Non-pigmented ciliary epithelial cell (primary cell): ENCODE measurements at places on chromosomes 1 and 21.

- no peak for DNase-seq
Observed at GRCh38 chr1:227322376-227322775, 4.1 kb upstream of the CDC42BPA start.

GRCh38 chr1:98086156-98086555 lies 165.3 kb upstream of the DPYD start:
- DNase-seq = peak; percentile 70

- no peak for DNase-seq
Observed at GRCh38 chr1:201933840-201934430, 12.4 kb downstream of the LMOD1 start.

GRCh38 chr1:20381961-20382360 lies 91.3 kb downstream of the VWA5B1 start:
- DNase-seq = no peak

GRCh38 chr1:183291802-183292514 lies 105.9 kb downstream of the LAMC2 start:
- DNase-seq = no peak

- DNase-seq = no peak
Observed at GRCh38 chr1:213724640-213725536, 262.9 kb upstream of the PROX1 start.

DNA sequence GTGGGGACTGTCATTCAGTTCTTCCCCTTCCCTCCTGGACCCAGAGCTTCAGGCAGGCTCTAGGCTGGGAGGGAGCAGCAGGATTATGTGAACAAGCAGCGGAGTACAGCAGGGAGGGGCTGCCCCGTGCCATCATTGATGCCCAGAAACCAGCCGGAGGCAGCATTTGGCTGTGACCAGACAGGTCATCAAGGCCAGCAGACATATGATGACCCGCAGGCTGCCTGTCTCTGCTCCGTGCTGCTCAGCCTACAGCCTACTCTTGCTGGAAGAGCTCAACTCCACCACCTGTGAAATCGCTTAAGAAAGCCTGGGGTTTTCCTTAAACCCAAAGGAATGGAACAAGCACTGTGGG lies 4.9 kb downstream of the KLHL21 start:
- no peak for DNase-seq

DNA sequence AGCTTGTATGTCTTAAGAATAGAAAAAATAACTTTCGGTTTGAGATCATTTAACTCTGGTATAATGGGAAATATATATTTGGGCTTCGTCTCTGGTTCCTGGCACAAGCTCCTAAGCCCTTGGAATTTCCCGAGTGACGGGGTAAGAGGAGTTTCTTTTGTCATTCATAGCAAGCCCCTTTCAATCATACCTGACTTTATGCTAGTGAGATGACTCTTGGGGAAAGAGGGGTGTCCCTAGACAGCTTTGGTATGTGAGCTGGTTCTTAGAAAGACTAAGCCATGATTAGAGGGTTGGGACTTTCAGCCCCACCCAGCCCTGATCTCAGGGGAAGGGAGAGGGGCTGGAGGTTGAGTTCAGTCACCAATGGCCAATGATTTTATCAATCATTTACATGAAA lies 13.9 kb upstream of the MTARC1 start:
- no peak for DNase-seq

- DNase-seq = no peak
Observed at GRCh38 chr21:38888991-38889561, 83.3 kb downstream of the ETS2 start.

DNA sequence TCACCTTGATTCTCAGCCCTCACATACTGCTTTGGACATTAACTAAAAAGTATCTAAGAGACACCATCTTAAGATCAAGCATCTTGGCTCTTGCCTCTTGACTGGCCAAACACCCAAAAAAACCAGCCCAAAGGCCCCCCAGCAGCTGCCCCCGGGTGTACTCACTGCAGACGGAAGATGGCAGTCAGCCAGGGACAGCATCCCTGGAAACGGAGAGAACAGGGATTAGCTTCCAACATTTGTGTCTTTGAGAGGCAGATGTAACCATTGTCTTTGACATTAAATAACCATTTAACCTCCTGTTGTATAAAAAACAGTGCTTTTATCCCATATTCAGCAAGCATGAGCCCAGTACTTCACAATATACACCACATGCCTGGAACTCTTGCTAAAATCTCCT lies 11.3 kb downstream of the TMEM63A start:
- DNase-seq = no peak

DNA sequence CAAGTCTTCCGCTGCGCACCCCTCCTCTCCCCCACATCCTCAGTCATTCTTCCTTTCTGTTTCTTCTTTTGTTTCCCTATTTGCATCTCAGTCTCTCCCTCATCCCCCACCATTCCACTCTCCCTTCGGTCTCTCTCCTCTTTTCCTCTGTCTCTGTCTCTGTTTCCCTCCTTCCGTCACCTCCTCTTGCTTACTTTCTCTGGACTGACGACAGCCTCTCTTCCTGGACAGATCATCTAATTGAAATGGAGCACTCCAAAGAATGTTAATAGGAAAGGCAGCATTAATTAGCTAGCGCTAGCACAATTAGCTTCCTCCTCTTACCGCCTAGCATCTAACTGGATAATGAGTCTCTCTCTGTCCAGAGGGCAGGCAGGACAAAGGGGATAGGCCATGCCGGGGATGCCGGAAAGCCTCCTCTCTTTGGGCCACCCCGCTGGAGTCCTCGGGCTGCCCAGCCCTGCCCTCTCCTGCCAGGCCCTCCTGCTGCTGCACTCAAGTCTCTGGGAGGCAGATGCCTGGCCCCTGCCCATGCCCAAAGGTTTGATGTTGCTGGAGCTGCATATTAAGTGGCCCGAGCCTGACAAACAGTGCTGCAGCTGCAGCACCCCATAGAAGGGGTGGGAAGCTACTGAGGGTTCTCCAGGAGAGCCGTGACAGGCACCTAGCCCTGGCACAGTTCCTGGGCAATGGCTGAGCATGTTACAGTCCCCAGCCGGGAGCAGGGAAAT lies 20.8 kb downstream of the DISP3 start:
- DNase-seq = no peak

GRCh38 chr1:26733392-26733791 lies 37.6 kb downstream of the ARID1A start:
- DNase-seq = no peak

DNA sequence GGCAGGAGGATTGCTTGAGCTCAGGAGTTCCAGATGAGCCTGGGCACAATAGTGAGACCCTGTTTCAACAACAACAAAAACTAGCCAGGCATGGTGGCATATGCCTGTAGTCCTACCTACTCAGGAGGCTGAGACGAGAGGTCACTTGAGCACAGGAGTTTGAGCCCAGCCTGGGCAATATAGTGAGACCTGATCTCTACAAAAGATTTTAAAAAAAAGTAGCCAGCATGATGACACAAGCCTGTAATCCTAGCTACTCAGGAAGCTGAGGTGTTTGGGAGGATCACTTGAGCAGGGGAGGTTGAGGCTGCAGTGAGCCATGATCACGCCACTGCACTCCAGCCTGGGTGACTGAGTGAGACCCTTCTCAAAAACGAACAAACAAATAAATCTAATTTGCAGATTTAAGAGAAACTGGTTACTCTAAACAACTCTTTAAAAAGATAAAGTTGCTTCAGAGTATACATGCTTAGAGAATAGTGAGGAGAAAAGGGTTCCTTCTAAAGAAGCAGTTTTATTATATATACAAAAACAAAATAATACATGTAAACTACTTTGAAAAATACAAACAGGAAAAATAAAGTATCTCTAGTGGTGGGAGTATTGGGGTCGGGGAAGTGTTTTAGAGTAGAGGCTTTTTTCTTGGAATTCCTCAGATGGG lies 88.4 kb downstream of the ADCY10 start:
- no peak for DNase-seq
